ENCODE measurements at places on chromosomes 1 and 21.

GRCh38 chr1:156655151-156655903 lies 13.4 kb downstream of the BCAN start:
- no peak for DNase-seq

- no peak for DNase-seq
These were observed 15.8 kb upstream of the UBE2U start for GRCh38 chr1:64187646-64188045.

DNA sequence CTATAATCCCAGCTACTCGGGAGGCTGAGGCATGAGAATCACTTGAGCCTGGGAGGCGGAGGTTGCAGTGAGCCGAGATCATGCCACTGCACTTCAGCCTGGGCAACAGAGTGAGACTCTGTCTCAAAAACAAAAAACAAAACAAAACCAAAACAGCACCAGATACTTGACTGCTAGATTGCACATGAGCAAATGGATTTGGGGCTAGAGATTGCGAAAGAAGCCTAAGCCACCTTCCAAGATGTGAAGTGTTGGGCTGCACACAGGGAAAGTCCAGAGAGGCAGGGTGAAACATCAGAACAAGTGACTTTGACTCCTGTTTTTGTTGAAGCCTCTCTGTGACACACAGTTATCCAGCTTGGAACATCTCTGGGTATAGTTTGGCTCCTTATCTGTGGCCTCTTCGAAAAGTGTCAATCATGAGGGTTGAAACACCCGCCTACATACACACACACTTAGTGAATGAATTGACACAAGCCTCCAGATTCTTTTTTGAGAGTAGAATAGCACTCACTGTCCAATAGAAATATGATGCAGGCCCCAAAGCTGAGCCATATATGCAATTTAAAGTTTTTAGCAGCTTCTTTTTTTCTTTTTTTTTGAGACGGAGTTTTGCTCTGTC lies 34.2 kb upstream of the GPR137B start:
- no peak for DNase-seq

- DNase-seq, result no peak
These were observed 17.8 kb upstream of the NFASC start for GRCh38 chr1:204852854-204853253.

GRCh38 chr21:33950431-33951079 lies 35.0 kb upstream of the ATP5PO start:
- no peak for DNase-seq

DNA sequence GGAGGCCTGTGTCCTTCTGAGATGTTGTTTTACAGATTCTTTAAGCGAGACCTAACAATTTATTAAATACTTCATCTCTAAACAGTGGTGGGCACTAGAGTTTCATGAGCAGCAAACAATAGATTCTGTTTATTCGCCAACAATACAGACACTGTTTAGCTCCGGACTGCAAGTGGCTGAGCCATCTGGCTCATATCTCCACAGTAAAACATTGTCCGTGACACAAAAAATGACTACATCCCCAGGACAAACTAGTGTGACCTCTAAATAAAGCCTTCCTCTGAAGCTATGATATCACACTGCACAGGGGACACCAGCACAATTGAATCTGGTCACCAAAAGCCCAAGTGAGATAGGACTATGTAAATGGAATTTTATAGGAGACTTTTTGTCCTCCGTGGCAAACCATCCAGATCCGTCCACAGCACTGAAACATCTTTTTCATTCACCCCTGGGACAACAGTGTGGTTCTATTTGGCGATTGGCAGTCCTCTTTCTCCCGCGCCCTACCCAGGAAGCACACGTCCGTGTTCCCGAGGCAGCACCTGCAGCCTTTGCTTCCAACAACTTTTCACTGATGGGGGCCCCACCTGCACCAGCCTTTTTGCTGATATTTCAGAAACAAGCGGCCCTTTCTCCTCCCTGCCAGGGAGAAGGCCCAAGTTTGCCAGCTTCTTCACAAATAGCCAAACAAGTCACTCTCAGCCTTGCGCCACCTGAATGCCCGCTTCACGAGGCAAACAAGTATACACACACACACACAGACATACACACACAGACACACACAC lies 47.4 kb downstream of the OLIG1 start:
- DNase-seq, result no peak

- no peak for DNase-seq
These were observed 176.4 kb downstream of the ETS2 start for GRCh38 chr21:38982096-38982495.

DNA sequence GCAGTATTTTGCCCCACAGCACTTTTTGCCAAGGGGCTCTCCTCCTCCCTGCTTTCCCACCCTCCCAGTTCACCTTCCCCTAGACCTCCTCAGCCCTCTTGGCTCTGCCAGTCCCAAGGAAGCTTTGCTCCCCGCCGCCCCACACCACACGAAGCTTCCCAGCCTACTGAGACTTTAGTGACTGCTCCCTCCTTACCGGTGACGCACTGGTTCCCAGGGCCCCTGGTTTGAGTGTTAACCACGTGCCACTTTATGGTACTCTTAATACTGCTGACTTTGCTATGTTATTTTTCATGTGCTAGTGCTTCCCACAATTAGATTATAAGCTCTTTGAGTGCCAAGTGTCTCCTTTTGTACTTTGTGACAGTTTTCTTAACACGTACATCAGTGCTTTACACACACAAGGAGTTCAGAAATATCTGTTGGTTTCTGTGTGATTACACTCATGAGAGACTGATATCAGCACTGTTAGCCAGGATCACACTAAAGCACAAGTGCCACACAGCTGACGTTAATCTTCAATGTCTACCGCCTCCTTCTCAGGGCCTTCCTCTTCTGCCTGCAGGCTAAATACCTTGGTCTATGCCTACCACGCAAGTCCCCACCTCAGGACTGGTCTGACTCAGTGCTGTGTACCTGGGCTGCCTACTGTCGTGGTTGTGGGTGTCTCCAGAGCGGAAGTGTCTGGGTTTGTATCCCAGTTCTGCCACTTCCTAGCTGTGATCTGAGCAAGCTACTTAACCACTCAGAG lies 61.0 kb downstream of the DNTTIP2 start:
- no peak for DNase-seq

- no peak for DNase-seq
These were observed 143.1 kb downstream of the TPR start for GRCh38 chr1:186231861-186232436.

- DNase-seq, result no peak
These were observed 60.3 kb upstream of the EXO1 start for GRCh38 chr1:241787691-241788090.

GRCh38 chr1:205500240-205501233 lies 3.9 kb upstream of the CDK18 start:
- no peak for DNase-seq

DNA sequence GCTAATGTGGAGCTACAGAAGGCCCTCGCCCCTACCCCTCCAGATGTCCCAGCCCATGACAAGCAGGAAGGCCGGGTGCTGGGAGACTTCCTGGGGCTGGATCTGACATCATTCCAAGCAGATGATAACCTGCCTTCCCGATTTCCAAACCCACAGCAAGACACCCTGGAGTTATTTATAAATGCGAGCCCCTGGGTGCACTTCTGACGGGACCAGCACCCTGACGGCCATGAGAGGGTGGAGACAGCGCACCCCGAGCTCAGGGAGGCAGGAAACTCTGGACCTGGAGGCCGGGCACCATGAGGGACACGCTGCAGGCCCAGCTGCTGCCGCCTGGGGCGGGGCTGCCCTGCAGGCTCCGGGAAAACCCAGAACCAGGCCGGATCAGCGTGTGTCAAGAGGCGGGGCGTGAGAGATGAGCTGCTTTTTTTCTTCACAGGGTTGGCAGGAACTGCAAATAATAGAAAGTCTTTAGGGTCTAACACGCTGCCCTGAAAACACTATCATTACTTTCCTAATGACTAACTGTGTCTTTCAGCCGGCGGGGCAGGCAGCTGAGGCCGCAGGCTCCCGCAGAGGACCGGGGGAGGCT lies 2.5 kb upstream of the PCBP3 start:
- DNase-seq, result no peak

GRCh38 chr1:16094453-16095158 lies 21.2 kb upstream of the FAM131C start:
- DNase-seq, result no peak

GRCh38 chr1:247297263-247298123 lies 34.2 kb downstream of the ZNF496 start:
- no peak for DNase-seq

- no peak for DNase-seq
These were observed 4.1 kb downstream of the WARS2 start for GRCh38 chr1:119136401-119136800.

- no peak for DNase-seq
These were observed 27.7 kb upstream of the RAP1A start for GRCh38 chr1:111591937-111592336.

DNA sequence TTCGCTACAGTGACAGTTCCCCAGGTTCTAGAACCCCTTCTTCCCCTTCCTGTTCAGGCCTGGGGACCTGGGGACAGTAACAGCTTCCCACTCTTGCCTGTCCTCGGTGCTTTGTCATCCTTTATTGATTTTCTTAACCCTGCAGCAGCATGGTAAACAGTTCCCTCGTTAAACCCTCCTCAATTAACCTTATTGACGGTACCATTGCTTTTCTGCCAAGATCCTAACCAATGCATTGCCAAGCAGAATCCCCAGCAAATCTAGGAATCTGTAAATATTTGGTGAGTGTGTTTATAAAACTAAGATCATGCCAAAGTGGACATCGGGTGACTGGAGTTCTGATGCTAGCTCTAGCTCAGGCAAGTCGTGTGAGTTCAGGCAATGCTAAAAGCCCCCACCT lies 99.6 kb upstream of the KAZN start:
- DNase-seq, result no peak

DNA sequence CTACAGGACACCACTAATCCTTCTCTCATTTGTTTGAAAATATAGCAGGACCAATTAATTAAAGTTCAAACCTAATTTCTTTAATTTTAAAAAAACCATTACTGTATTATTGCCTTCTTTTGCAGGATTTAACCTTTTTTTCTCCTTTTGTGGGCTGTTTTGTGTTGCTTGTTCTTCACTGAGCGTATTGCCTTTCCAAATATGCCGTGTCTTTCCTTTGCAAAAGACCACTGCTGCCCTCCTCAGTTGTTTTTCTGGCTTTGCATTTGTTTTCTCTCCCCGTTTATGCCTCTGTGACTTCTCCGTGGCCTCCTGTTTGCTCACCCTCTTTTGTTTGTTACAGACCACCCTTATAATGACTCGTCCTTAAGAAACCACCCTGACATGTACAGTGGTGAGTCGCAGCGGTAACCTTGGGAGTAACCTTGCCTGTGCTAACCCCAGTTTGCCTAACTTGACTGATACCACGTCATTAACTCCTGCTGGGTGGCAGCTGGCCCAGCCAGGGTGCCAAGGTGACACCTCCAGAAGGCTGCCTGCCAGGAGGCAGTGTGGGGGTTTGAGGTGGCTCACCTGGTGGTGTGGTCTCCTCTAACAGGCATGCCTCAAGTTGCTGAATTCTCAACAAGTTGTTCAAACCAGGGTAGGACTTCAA lies 81.1 kb upstream of the CNTN2 start:
- DNase-seq, result no peak

DNA sequence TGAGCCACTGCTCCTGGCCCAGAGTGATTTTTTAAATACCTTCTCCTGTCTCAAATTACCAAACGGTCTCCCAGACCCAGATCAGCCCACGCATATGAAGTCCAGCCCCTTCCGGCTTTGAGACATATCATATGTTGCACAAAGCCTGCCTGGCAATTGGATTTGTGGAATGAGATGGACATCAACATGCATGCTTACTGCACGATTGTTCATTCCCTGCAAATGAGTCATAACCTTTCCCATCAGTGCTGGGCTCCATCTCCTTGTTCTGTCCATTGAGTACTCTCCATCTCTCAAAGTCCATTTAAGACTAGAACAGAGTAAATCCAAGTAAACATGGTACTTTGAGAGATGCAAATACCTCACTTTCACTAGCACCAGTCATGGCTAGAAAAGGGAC lies 612.2 kb upstream of the USP24 start:
- no peak for DNase-seq

GRCh38 chr21:40438616-40439015 lies 408.3 kb downstream of the DSCAM start:
- DNase-seq, result no peak

DNA sequence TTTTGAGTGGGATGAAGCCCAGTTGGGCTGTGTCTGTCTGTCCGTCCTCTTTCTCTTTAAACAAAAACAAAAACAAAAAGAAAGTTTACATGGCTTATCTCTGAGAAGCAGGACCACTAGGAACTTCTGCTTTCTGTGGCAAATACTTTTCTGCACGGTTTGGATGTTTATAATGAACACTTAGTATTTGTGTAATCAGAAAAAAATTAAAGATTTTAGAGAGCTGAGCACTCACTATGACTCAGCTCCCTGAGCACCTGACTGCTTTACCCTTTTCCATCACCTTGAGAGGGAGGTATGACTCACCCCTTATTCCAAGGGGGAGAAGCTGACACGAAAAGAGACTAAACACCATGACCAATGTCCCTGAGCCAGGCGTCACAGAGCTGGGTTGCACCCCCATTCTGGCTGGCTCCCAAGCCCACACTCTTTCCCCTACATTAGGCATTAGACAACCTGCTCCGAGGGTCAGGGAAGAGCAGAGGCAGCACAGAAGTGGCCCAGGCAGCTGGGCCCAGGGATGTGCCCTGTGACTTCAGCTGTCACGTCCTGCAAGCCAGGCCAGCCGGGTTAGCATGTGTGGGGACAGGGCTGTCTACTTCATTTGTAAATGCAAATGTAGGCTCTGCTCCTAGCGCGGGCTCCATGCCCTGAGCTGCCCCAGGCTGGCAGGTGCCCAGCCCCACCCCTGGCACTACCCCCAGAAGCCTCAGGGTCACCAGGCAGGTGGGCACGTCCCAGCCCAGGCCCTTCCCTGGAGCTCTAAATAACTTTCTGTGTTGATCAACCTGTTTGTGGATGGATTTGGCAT lies 30.4 kb downstream of the RAP1GAP start:
- DNase-seq, result no peak

DNA sequence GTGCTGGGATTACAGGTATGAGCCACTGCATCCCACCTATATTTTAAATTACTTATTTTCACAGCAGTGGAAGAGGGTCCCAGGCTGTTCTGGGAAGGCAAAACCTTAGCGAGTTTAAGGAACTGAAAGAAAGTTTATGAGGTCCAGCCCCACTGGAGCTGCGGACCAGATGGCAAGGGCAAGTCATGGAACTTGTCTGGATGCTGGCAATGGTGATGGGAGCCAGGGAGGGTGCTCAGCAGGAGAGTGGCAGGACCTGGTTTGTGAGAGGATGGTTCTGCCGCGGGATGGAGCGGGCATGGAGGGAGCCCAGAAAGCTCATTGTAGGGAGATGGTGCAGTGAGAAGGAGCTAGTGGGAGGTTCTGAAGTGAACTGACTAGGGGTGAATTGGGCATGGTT lies 50.6 kb upstream of the SLC45A1 start:
- DNase-seq, result no peak

DNA sequence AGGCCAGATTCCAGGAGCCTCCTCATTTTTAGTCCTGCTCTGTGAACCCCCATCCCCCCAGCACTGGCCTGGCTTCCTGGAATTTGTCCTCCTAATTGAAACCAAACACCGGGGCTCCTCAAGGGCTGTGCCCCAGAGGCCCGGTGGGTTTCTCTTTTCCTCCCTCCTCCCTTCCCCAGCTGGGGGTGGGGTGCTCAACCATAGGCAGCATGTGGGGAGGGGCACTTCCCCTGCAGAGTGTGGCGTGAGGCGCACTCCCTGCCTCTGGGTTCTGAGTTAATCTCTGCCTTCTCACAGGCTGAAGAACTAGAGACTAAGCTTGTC lies 67.5 kb upstream of the ACOT11 start:
- DNase-seq, result no peak

- DNase-seq, result no peak
These were observed 70.9 kb upstream of the BMP8A start for GRCh38 chr1:39420493-39420892.

GRCh38 chr1:79817031-79817560 lies 810.6 kb upstream of the ADGRL4 start:
- DNase-seq, result no peak

Measured in activated CD4-positive, alpha-beta T cell treated with anti-CD3 and anti-CD28 coated beads, Interleukin-2, amount 50 U/mL, for 24 hours (primary cell).